NCI-H82 (cell line): ENCODE measurements at places on chromosomes 6 and 20.
A peak's percentile ranks its signal among the peaks of the same experiment; 100 is the strongest.

DNA sequence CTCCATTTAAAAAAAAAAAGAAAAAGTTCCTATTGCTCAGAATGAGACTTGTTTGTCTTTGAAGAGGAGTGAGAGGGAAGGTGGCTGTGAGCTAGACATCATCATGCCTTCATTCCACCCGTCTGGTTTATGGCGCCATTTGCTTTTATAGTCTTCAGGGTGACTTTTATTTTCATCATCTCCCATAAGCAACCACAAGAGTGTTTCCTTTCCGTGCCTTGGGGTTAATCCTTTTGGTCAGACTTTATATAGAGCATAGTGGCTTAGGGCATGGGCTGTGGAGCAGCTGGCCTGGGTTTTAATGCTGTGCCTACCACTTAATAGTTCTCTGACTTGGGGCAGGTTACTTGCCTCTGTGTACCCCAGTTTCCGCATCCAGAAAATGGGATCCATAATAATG is 77.8 kb downstream of the RREB1 start:
- DNase-seq, result peak; percentile 18

- peak; percentile 94 for DNase-seq
Observed at GRCh38 chr6:42901538-42901957, 14.3 kb upstream of the PTCRA start.

DNA sequence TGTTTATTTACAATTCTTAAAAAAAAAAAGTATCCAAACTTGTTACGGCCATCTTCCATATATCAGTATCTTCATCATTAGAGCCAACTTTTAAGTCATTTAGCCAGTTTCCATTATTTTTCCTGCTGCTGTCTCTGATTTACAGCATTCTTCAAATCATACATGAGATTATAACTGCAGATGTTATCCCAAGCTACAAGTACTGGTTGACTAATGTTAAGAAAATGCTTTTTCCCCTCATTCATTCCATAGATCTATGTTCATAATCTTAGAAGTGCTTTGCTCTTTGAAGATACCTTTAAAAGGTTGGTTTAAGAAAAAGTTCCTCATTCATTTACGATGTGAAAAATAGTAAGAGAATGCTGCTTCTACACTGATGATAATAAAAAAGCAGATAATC is 158.7 kb downstream of the RNGTT start:
- DNase-seq, result no peak

GRCh38 chr6:13677878-13678254 is 33.8 kb downstream of the RANBP9 start:
- no peak for DNase-seq

DNA sequence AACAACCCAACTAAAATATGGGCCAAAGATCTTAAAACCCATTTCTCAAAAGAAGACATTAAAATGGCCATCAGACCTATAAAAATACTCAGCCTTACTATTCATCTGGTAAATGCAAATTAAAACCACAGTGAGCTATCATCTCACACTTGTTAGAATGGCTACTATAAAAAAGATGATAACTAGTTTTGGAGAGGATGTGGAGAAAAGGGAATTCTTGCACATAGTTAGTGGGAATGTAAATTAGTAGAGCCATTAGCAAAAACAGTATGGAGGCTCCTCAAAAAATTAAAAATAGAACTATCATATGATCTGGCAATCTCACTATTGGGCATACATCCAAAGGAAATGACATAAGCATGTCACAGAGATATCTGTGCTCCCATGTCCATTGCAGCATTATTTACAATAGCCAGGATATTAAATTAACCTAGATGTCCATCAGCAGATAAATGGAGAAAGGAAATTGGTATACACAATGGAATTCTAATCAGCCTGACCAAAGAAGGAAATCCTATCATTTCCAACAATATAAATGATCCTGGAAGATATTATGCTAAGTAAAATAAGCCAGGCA is 2.9 kb downstream of the SIRPB1 start:
- DNase-seq, result no peak

- DNase-seq, result no peak
Observed at GRCh38 chr6:51827580-51827979, 259.8 kb downstream of the PKHD1 start.
